ENCODE measurements at places on chromosomes 7 and 10.

GRCh38 chr7:129009437-129009836 is 45.5 kb downstream of the TNPO3 start:
- no peak for DNase-seq

DNA sequence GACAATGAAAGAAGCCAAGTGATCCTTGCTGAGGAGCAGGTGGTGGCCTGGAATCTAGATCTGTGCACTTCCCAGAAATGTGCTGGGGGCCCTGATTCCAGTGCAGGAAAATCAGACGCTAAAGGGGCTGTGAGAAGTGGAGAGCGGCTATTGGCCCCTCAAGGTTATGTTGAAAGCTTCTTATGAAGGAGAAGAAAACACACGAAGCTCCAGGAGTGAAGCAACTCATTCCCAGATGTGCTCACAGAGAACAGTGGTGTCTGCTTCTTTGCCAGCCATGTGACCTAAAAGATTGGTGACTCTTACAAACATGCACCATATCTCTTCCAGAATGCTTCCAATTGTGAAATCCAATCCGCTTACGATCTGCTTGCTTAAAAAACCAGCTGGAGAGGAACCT is 679.3 kb upstream of the IGFBP3 start:
- DNase-seq: no peak

GRCh38 chr10:86334488-86335085 is 32.0 kb downstream of the GRID1 start:
- DNase-seq: no peak

GRCh38 chr7:1447551-1448244 is 11.6 kb downstream of the MICALL2 start:
- DNase-seq: no peak

DNA sequence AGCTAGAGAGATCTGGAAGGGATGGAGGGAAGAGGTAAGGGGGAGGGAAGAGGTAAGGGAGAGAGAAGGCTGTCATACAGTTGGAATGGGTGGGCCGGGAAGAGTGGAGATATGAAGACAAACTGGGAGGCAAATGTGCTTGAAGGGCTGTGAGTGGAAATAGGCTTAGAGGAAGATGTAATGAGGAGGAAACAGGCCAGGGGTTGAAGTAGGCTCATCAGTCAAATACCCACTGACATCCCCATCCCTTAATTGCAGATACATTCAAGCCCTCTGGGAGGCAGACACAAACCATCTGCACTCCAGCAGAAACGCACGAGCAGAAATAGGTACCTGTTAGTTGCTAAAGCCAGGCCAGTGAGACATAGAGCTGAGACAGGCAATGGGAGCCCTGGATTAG is 2.1 kb downstream of the SYNPO2L start:
- DNase-seq: no peak

DNA sequence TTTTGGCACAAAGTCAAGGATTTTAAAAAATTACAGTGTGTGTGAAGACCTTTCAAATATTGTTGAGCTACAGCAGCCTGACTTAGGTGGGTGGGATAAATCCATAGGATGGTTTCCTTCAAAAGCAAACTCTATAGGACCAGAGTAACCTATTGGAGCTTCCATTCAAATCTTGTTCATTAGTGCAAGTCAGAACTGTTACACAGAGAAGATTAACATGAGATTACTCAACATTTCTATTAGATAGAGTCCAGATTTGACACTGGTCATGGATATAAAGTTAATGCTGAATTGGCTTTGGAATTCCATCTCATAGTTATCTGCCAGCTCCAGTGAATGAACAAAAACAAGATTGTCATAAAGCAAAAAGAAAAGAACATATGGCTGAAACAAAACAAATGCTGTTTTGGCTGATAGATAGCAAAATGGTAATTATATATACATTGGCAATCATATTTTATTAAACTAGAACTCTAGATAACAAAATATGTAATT is 129.6 kb upstream of the SEMA3A start:
- DNase-seq: no peak

- no peak for DNase-seq
Observed at GRCh38 chr10:123848564-123849457, 42.8 kb downstream of the CPXM2 start.

GRCh38 chr7:102036958-102037357 is 219.5 kb downstream of the CUX1 start:
- DNase-seq: no peak

DNA sequence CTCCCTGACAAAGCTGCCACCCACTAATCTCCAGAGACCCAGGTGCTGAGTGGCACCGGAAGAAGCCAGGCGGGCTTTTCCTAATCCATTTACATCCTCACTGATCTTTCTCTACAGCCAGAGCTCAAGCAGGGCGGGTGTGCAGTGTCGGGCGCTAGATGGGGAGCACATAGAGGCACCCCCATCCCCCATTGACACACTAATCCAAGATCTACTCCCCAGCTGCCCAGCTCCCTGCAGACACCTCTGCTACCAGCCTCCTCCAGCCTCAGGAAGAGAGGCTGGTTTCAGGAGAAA is 22.2 kb downstream of the FRMPD2 start:
- no peak for DNase-seq

DNA sequence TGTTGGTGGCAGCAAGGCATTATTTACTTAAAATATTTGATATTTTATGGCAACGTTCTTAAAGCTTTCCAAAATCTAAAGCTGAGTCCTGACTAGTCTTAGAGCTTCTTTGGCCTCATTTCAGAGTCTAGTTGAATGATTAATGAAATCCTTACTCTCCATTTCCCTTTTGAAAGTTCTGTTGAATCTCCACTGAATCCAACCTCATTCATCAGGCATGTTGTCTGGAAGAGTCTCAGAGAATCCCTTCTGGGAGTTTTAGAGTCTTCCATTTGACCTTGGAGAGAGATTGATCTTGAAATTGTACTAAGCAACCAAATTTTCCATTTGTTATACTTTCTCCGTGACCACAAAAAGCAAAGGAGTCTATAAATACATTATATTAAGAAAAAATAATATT is 198.5 kb upstream of the TMEM196 start:
- no peak for DNase-seq

GRCh38 chr7:142603870-142604448 is 145.3 kb upstream of the PRSS1 start:
- peak; percentile 64 for DNase-seq

GRCh38 chr7:89247207-89247606 is 451.7 kb upstream of the TEX47 start:
- DNase-seq: no peak

- no peak for DNase-seq
Observed at GRCh38 chr7:25642849-25643248, 414.6 kb upstream of the NPVF start.

DNA sequence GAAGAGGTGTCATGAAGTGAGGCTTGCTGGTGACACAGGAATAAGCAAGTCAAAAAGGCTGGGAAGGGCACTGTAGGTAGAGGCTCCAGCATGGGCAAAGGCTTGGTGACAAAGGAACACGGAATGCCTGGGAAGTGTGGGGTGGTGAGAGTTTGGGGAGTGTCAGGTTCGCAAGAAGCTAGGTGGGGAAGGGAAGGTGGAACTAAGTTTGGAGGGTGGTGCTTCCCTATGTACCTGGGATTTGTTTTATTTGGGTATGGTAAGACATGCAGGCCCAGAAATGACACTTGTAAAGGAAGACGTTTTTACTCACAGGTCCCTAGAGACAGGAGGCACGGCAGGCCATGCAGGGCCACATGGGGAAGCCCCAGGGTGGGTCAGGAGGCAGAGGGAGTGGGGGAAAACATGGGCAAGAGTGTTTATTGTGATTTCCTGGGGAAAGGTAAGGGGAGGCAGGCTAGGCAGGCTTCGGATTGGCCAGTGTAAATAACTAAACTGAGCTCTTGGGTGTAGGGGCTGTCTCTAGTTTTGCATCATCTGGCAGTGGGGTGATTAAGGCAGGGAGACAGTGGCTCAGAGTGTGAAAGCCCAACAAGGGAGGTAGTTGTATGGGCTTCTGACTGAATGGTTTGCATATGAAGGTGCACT is 52.1 kb downstream of the SH2D4B start:
- no peak for DNase-seq

GRCh38 chr10:73916761-73917470 is 6.0 kb downstream of the PLAU start:
- DNase-seq: no peak

DNA sequence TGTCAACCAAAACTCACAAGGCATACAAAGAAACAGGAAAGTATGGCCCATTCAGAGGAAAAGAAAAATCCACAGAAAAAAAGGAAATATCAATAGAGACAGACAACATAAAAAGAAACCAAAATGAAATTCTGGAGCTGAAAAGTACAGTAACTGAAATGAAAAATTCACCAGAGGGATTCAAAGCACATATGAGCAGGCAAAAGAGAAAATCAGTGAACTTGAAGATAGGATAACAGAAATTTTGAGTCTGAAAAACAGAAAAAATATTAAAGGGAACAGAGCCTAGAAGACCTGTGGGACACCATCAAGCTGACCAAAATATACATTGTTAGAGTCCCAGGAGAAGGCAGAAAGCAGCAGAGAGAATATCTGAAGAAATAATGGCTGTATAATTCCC is 60.6 kb downstream of the XPNPEP1 start:
- DNase-seq: no peak

- DNase-seq: no peak
Observed at GRCh38 chr7:158705234-158705850, 738 bp upstream of the NCAPG2 start.

GRCh38 chr10:93224005-93224779 is 150.5 kb downstream of the CYP26A1 start:
- DNase-seq: no peak

DNA sequence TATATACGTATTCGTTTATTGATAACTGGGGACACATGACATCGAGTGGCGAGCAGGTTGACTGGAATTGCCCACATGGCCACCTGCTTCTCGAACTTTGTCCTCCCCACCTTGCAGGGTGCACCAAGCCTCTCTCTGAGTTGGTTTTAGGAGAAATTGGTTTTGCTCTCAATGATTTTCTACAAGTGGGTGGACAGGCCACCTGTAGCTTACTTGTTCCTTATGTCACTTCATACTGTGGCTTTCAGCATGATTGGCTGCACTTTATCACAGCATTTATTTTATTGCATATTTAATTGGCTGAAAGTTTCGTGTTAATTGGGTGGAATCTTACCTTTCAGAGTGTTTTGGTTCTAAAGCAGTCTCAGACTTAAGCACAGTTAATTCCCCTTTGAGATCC is 215.6 kb upstream of the SHH start:
- DNase-seq: no peak

GRCh38 chr10:69742928-69743602 is 58.6 kb upstream of the COL13A1 start:
- DNase-seq: no peak

DNA sequence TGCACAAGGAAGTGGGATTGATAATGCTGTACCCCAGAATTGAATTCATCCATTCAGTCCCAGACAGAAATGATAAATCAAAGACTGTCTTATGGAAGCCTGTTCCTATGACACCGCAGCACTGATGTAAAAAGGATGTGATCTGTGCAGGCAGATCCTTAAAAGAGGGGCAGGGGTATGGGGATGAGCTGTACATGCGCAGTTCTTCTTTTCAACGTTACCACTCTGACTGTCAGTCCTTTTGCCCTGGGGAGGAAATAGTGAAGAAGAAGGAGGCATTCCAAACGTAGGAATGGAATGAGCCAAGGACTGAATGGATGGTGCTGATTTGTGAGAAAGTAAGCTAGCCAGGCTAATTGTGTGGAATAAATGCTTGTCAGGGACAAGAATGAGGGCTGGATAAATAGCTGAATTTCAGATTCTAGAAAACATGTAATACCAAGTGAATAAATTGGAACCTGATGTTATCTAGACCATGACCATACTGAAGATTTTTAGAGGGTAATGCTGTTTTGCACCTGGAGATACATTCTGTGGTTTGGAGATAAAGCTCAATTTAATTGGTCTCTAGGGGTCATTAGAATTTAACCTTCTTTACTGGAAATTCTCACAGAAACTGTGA is 509.3 kb downstream of the SORCS3 start:
- no peak for DNase-seq

- no peak for DNase-seq
Observed at GRCh38 chr7:138784692-138785091, 13.1 kb upstream of the TMEM213 start.

GRCh38 chr7:43112941-43113621 is 634 bp downstream of the HECW1 start:
- no peak for DNase-seq

DNA sequence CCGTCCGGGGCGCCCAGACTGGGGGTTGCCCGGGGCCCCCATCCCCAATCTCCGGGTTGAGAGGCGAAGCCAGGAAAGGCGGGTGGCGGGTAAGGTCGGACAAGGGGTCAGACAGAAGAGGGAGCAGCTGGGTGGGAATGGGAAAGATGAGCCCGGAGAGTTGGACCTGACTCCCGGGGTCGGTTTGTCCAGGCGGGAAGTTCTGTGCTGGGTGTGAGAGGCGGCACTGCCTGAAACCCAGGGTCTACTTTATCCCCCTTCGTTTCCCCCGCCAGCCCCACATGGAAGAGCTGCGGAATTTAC is 675 bp downstream of the SLC4A2 start:
- DNase-seq: no peak

DNA sequence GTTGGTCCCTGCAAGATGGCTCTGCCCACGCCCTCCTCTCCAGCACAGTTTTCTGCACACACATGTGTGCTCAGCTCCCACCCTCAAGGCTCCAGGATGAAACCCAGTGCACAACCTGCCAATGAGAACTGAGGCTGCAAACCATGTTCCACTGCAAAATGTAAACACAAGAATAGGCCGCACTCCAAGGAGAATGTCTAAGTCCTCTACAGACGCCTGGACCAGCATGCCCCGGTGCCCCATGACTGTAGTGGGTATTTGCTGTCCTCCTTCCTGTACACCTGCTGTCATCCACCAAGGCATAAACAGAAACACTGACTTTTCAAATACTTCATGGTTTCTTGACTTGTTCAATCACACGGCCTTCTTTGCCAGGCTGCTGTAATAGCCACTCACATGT is 72.6 kb downstream of the COBL start:
- DNase-seq: no peak

- DNase-seq: no peak
Observed at GRCh38 chr10:30190577-30191552, 131.5 kb upstream of the JCAD start.

DNA sequence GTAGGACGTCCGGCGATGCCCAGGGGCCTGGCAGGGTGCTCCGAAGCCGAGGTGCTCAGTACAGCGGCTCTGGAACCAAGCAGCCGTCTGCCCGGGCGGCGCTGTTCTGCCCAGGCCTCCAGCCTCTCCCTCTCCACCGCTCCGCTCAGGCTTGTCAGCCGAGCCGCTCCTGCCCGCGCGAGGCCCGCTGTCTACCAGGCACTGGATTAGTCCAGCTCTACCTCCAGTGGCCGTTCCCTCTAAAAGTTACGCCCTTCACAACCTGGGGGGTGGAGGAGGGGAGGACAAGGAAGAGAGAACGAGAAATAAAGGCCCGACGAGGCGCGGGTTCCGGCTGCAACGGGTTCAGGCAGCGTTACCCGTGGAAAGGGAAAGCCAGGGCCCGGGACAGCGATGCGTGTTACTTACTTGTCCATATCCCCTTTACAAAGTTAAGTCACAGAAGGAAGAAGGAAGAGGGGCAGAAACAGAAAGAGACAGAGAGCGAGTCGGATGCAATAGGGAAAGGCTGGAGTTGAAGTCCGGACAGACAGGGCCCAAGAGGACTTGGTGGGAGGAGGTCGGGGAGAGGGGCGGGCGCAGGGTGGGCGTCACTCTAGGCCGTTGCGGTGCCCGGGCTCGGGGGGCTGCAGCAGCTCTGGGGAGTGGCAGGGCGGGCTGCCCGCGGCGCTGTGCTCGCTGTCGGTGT is 2.8 kb downstream of the SP8 start:
- no peak for DNase-seq

GRCh38 chr7:380139-380485 is 90.1 kb downstream of the FOXL3 start:
- DNase-seq: no peak

Data from stimulated activated naive CD4-positive, alpha-beta T cell (primary cell).